ENCODE measurements at places on chromosomes 11 and 22.

DNA sequence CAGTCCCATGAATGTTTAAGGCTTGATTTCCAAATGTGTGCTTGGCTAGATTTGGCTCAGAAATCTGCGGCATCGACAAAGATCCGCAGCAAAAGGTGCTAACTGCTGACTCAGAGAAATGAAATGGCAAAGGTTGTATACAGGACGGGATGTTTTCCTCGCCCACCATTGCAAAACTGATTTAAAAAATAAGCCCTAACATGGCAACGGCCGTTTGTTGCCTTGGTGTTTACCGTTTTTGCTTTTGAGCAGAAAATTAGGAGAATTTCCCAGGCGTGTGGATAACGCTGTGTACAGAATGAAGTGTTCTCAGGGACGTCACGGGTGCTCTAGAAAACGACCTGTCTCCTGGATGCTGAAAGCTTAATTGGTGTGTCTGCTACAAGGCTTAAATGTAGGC lies 70.2 kb downstream of the ARHGAP8 start:
- no peak for DNase-seq

DNA sequence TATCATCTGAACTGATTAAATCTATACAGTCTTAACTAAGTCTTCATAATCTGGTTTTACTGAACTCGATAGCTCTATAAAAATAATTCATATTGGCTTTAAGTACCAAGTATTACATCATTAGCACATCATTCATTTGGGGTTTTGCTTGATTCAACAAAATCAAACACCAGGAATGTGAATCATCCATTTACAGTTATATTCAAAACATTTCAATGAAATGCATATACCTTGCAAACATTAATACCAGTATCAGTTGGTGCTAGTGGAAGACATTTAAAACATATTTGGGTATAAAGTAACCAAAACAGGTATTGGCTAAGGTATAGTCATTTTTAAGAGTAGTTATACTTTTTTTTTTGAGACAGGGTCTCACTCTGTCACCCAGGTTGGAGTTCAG lies 12.2 kb upstream of the CCDC89 start:
- DNase-seq: no peak

GRCh38 chr11:60390419-60390818 lies 5.8 kb upstream of the MS4A14 start:
- no peak for DNase-seq

- DNase-seq: no peak
Observed at GRCh38 chr11:129320494-129320893, 55.2 kb upstream of the BARX2 start.

DNA sequence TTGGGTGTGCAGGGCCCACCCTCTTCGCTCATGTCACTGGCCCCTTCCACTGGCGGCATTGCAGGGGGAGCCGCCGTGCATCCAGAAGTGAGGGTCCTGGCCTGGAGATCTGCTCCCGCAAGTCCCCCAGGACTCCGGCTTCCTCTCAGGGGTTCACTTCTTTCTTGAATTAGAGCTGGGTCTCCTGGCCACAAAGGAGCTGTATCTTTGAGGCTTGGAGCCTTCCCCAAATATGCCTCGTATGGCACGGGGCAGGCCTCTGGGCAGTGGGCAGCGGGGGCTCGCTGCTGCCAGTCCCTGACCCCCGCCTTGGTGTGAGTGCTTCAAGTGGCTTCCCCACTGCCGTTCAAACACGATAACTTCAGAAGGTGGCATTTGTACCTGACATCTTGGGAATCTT lies 7.4 kb upstream of the IFITM3 start:
- DNase-seq: no peak

GRCh38 chr11:103257360-103257759 lies 148.1 kb downstream of the DYNC2H1 start:
- peak; percentile 1 for DNase-seq

GRCh38 chr11:11020747-11021149 lies 162.9 kb upstream of the ZBED5 start:
- DNase-seq: no peak

DNA sequence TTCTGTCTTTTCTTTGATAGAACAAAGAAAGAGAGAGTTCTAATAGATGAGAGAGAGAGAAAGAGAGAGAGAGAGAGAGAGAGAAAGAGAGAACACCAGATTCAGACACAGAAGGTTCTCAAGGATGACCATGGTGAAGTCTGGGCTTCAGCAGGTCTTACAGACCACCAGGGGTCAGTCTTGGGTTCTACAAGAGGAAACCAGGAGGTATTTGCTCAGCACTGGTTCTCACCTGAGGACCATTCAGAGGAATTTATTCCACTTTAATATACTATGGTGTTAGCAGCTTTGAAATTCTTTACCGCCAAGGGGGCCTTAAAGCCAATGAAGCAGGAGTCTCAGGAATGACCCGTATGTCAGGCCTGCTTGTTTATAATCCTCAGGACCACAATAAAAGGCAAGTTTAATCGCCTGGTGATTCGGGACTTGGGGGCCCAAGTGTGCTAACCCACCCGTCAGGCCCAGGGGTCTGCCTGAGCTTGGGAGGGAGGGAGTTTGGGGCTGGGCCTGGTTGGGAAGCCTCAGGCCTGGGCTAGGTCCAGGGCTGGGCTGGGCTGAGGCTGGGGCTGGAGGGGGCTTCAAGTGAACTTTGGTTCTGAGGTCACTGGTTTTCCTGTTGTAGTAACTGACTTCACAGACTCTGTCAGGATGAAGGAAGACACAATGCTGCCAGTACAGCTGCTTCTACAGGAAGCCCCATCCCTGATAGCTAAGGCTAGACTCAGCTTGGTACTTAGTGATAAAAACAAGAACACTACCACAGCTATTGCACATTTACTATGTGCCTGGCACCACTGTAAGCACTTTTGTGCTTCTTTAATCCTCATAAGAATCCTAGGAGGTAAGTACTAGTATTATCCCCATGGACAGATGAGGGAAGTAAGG lies 179.2 kb upstream of the ZBED5 start:
- DNase-seq: peak; percentile 81

DNA sequence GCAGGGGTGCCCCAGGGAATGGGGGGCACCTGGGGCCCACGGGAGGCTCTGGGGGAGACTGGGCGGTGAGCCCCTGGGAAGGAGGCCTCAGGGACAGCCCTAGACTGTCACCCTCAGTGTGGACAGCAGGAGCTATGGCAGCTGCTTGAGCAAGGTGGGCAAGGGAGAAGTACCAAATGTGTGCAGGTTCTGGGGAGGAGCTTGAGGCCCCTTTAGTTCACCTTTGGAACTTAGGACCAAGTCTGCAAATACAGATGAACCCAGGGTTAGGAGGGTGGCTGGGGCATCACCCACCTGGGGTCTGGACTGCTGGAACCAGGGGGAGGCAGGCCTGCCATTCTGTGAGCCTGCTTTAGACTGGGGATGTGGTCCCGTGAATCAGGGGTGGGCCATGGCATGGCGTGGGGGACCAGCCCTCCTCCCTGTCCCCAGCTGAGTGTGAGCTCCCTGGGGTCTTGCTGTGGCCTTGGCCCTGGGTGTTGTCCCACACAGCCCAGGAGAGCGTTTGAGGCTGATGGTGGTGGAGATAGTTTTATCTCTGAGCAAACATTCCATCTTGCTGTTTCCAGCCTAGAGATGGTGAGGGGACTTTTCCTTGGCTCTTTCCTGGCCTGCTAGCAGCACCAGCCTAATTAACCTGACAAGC lies 122.3 kb downstream of the KCNQ1 start:
- DNase-seq: no peak

DNA sequence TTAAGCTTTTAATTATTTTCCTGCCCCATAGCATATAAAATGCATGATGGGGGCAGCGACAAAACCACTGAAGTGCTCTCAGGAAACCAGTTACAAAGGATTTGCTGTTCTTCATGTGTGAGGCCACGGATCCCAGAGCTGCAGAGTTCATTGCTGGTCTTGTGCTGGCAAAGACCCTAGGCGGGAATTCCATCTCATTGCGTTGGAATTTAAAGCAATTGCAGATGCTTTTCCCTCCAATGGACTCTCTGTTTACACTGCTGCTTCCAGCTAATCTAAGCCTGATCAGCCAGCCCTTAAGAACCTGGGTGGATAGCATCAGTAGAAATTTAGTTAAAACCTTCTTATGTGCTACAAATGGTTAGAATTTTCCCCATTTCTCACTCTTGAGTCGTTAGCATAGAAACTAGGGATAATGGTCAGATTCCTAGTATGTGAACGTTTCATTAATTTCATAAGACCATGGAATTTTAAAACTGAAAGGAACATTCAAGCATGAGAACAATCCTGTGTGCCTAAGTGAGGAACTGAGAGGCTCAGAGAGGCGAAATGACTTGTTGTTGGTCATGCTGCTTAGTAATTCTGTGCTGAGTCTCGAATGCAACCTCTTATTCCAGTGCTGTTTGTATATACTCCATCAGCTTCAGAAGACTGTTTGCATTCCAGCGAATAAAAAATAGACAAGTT lies 36.1 kb upstream of the ADSL start:
- DNase-seq: no peak

DNA sequence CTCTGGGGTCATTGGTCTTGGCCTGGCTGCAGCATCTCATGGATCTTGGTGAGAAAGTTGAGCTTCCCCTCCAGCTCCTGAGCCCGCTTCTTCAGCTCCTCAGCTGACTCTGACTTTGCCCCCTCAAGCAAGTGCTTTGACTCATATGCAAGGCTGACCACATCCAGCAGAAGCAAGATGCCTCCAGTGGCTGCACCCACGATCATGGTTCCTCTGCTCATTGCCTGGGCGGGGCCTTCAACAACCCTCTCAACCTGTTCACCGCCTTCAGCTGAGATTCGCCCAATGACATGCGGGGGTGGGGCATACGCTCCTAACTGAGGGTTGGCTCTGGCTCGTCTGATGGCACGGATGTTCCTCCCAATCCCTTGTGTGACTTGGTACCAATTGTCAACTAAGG lies 11.9 kb downstream of the APOL2 start:
- DNase-seq: no peak

DNA sequence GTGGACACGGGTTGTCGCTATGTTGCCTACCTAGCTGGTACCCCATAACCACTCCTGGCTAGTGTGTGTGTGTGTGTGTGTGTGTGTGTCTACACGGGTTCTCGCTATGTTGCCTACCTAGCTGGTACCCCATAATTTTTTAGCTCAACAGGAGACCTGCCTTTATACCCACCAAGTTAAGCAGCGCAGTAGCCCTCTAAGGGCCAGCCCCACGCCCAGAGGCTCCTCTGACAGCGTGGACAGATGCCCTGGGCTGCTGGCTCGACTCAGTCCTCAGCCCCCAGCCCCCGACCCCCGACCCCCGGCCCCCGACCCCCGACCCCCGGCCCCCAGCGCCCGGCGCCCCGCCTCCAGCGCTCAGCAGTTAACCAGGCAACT lies 351 bp upstream of the AKIP1 start:
- DNase-seq: no peak

- peak; percentile 1 for DNase-seq
Observed at GRCh38 chr11:18844753-18845367, 53.3 kb upstream of the PTPN5 start.

GRCh38 chr11:110261195-110262071 lies 35.0 kb downstream of the RDX start:
- no peak for DNase-seq

- no peak for DNase-seq
Observed at GRCh38 chr11:88292171-88292843, 45.2 kb downstream of the CTSC start.

DNA sequence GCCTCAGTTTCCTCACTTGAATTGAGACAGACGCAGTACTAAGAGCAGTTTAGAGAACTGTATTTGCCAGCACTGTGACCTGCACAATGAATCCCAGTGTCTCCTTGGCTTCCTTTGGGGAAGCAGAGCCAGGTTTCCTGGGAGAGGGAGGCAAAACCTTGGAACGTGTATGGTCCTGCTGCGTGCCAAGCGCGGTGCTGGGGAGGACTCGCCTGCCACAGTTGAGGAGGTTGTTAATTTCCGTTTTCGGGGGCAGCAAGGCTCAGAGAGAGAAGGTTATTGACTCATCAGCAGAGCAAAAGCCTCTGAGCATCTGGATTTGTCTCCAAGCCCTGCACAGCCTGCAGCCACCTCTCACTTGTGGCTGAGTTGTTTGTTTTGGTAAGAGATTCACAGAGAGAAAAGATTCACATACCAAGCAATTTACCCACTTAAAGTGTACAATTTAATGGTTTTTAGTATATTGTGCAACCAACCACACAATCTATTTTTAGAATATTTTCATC lies 10.8 kb downstream of the SYT12 start:
- DNase-seq: no peak

- DNase-seq: no peak
Observed at GRCh38 chr11:22461626-22462025, 123.4 kb downstream of the SLC17A6 start.

DNA sequence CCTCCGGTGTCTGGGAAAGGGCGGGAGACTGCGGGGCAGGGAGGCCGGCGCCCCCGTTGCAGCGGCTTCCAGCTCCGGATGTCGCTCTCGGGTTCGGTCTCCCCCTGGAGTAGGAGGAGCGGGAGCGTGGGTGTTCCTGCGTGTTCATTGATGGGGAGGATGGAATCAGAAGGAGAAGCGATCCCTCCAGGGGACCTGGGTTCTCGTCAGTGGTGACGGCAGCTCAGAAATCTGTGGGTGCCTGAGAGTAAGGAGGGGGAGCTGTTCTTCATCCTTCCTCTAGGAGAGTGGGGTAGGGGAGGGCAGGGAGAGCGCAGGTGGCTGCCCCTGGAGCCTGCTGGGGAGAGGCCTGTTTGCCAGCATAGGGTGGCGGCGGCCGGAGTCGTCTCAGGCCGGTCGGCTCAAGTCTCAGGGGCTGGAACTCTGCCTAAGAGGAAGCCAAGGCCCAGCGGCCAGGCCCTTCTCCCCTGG lies 1.1 kb downstream of the UBASH3B start:
- peak; percentile 41 for DNase-seq

DNA sequence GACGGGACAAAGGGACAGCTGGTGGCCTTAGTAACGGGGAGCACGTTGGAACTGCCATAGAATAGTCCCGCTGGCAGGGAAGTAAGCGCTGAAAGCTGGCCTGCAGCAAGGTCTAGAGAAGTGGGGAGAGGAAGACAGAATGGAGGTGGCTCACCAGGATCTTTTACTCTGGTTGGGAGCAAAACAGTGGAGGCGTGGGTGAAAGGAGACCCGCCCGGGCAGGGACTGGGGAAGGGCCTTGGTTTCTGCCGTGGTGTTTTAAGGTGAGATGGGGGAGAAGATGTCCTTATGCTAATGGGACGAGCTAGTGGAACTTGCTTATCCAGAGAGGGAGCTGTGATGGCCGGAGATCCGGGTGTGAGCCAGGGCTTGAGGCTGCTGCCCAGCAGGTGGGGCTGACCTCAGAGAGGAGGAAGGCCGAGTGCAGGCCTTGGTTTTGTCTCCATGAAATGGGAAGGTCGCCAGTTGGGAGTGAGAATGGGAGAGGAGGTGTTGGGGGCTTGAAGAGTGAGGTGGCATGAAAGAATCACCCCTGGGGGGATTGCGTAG lies 56.4 kb upstream of the CTTN start:
- DNase-seq: no peak

DNA sequence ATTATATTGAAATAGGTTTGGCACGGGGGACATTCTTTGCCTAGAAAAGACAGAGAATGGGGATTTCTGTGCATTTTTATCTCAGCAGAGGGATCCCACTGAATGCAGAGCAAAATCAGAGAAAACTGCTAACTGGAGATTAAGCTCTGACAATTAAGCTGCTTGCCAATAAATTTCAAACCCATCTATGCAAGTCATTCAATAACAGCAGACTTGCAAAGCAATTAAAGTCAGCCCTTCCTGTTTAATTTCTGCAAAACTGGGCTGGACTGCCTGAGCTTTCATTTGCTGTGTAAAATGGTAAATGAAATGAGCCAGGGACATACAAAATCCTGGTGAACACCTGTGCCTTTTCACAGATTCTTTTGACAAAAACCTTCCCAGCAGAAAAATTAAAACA lies 1273.9 kb upstream of the CNTN5 start:
- DNase-seq: no peak
